Suppressor macrophage (primary cell): ENCODE measurements at places on chromosomes 4 and X.
A peak's percentile ranks its signal among the peaks of the same experiment; 100 is the strongest.

DNA sequence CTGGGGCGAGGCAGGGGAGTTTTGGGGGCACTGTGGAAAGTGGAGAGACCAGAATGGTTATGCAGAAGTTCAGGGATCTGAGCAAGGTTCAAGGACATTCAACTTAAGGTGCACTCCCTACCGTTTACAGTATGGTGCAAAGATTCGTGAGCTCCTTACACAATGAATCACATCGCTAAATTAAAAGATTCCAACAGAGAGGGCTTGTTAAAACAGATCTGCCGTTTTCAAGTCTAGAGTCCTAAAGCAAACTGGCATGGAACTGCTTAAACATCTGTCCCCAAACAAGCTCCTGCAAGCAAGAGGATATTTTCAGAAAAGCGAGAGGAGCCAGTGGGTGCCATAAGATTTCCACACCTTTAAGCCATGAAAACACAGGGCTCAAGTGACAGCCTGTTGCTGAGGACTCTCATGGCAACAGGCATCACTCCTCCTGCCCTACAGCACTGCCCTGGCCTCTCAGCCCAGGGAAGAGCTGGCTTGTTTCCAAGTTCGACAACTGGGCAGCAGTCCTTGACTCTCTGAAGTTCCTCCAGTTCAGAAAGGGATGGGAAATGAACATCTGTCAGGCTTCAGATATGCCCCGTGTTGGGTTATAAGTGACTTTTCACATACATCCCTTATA, 10.0 kb downstream of the FAM184B start:
- DNase-seq: no peak

DNA sequence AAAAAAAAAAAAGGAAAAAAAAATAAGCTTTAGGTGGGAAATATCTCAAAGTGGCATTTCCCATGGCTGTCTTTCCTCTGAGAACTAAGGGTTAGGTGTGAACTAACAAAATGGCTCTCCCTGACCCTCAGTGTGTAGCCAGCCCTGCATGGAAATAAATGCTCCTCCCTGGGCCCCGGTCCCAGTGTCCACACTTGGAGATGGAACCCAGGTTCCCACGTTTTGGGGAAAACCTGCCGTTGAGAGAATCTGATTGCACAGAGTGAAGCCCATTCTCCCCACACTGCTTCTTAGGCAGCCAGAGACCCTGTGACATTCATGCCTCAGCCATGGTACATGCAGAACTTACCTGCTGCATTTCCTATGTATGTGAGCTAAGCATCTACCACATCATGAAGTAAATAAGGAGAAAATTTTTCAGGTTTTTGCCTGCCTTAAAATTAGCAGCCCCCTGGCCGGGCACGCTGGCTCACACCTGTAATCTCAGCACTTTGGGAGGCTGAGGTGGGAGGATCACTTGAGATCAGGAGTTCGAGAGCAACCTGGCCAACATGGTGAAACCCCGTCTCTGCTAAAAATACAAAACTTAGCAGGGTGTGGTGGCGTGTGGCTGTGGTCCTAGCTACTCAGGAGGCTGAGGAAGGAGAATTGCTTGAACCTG, 34.5 kb downstream of the HTT-AS start:
- no peak for DNase-seq

DNA sequence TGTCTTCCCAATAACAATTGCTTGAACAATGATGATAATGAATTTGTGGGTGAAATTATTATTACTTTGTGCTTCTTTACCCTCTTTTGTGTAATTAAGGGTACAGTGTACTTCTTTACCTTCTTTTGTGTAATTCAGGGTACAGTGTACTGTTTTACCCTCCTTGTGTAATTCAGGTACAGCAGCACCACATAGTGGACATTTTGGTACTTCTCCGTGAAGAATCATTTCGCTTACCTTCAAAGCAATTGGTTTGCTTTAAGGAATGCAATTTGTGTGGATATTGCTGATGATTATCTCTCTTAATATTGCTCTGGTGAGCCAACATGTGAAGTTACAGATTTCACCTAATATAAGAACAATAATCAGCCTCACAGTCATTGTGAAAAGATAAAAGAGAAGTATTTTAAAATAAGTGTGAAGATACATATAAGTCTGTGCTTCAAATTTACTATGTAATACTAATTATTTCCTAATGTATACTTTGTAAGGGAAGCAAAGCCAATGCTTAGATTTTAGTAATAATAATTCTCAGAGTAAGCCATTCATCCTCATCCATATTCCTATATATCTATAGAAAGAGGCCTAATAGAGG, 27.2 kb upstream of the SEC24B start:
- DNase-seq: peak; percentile 31

GRCh38 chr4:173130687-173131086, 37.9 kb upstream of the GALNT7 start:
- no peak for DNase-seq

DNA sequence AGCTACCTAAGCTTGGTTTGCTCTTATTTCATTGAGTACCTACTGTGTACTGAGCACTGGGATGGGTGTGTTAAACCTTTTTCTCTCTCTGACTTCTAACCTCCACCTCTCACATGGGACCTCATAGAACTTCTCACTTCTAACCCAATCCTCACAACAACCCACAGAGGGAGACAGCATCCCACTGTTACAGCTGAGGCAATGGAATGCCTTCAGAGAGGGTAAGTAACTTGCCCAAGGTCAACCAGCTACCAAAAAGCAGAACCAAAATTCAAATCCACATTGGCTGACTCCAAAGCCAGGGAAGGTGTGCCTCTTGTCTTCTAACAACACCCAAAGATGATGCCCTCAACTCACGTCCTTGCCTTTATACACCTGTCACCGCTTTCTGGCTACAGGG, 5.4 kb downstream of the SEL1L3 start:
- no peak for DNase-seq

DNA sequence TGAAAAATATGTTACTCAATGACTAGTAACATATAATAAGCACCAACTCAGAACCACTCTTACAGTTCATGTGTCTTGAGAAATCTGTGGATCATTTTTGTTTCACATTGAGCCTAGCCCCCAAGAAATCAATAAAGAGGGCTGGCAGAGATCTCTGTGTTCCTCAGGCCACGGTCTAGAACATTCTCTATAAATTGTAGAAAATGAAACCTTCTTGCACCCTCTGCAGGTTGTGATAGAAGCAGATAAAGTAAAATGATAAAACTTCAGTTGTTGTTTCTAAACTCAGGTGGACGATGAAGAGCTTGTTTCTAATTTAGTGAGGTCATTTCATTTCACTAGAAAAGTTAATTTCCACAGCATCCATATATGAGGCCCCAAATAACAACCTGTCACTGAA, 182.7 kb downstream of the KIT start:
- DNase-seq: no peak

GRCh38 chr4:1465173-1466033, 59.2 kb upstream of the NKX1-1 start:
- DNase-seq: no peak

DNA sequence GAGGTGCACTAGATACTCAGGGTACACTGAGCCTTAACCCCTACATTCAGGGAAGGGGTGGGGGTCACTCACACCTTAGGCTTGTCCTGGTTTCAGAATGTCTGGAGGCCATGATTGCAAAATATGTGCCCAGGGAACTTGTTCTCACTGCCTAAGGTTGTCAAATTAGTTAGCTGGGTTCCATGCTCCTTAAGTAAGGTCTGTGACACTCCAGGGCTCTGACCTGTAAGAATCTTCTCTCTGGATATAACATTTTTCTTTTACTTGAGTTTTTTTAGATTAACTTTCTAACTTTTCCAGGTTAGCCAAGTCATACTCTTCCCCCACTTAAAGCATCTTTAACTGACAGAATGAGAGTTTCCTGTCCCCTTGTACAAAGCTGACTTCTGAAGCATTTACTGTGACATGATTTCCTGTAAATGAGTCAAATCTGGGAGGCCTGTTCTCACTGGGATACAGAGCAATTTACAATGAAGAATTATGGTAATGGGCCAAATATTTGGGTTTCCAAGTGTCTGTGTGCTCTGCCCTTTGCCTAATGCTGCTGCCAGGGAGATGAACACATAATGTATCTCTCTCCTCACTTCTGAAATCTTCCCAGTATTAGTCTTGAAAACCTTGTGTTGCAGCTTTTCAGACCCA, 101.7 kb downstream of the GATB start:
- DNase-seq: no peak

- DNase-seq: peak; percentile 41
These were observed 334.5 kb upstream of the SLC7A11 start for GRCh38 chr4:138576684-138577083.

- DNase-seq: no peak
These were observed 172.2 kb upstream of the ARHGAP24 start for GRCh38 chr4:85302756-85303155.

DNA sequence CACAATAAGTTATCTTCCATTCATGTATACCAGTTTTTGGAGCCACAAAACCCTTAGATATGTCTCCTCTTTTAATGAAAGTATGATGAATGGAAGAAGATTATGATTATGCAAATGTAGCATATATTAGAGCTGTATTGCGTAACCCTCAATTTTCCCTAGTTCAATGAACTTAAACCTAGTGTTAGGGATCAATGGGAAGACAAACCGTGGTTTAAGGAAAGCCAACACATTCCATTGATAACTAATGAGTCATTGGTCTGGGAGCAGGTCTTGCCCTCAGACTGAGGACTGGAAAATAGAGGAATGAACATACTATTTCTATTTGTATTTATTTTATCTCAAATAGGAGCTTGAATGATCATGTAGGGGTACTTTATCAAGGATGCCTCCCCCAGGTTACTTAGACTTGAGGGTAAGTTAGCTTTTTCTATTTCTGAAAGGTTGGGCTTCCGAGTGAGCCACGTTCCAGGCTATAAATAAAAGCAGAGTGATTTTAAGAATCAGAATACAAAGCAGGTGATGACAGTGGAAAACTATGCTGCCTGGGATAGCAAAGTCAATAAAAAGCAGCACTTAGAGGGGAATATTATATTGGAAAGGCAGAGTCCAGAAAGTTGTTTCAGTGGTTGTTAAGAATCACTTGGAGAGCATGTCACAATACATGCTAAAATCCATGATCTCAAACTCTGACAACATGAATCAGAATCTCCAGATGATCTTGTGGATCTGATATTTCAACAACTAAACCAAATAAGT, 356.0 kb downstream of the ADAM29 start:
- no peak for DNase-seq

GRCh38 chr4:98993419-98994071, 2.0 kb upstream of the METAP1 start:
- DNase-seq: no peak

DNA sequence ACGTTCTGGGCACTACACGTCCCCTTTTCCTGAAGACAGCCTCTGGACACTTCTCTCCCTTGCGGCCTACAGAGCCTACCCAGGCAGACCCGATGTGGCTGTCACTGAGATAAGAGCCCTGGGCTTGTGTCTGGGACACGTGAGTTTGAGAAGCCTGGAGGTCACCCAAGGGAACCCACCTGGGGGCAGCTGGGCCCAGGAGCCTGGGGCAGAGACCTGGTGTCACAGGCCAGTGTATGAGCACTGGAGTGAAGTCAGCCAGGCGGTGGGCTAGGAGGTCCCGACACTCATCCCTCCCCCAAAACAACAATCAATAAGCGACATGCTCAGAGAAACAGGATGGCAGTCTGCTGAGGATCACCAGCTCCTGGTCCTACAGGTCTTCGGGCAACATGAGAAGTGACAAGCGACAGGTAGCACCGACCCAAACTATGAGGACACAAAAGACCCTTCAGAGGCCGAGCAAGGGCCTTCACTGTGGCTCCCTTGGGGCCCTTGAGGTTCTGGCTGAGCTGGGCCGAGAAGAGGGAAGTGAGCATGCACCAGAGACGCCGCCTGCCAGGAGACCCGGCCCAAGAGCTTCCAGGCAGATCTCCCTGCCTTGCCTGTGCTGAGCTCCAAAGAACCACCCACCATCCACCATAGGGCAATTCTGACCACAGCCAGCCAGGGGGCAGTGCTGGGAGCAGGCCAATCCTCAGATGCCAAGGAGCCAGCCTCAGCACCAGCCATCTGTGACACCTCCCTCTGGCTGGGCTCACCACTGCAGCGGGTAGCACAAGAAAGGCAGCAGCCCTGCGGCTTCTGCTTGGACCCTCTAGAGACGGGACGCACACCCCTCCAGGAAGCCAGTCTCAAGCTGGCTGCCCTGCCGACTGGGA, 11.0 kb upstream of the DUSP9 start:
- peak; percentile 54 for DNase-seq

- DNase-seq: no peak
These were observed at the start of gene MID2 for GRCh38 chrX:107825698-107826237. Gene MID2 (plus strand): TSS chrX:107825866. CDS start chrX:107826427, 561 bp downstream.

- no peak for DNase-seq
These were observed 737.8 kb upstream of the FRG1 start for GRCh38 chr4:189202869-189203271.

DNA sequence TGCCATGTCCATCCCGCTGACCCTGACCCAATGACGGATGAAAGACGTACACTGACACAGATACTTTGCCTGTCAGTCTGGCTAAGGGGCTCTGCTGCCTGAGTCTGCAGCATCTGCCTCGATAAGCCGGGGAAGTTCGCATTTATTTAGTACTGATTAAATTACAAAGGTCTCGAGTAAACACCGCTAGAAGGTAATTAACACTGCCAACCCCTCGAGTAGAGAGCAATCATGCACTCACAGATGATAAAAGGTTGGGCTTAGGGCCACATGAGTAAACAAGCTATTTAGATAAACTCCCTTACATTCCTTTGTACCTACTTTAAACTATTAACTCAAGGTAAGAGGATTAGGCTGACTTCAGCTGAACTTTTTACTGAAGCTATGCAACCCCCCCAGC, 16.0 kb upstream of the RBMXL3 start:
- no peak for DNase-seq

- DNase-seq: no peak
These were observed 9.9 kb upstream of the GABRE start for GRCh38 chrX:151984328-151984727.

GRCh38 chr4:8592366-8593263, at the start of gene CPZ:
Gene CPZ (plus strand): TSS chr4:8592765. CDS start chr4:8592834, 69 bp downstream.
- no peak for DNase-seq

GRCh38 chrX:74680836-74681235, 66.4 kb upstream of the RLIM start:
- no peak for DNase-seq

- DNase-seq: peak; percentile 94
These were observed at the start of gene DCTD for GRCh38 chr4:182917182-182918043. Gene DCTD (minus strand): TSS chr4:182917386. CDS start chr4:182915568, 1,818 bp downstream.

GRCh38 chr4:102612824-102613366, 111.7 kb downstream of the NFKB1 start:
- no peak for DNase-seq

GRCh38 chr4:82765134-82765533, 33.5 kb downstream of the SCD5 start:
- DNase-seq: no peak
